ENCODE measurements at places on chromosomes 6 and 20.

DNA sequence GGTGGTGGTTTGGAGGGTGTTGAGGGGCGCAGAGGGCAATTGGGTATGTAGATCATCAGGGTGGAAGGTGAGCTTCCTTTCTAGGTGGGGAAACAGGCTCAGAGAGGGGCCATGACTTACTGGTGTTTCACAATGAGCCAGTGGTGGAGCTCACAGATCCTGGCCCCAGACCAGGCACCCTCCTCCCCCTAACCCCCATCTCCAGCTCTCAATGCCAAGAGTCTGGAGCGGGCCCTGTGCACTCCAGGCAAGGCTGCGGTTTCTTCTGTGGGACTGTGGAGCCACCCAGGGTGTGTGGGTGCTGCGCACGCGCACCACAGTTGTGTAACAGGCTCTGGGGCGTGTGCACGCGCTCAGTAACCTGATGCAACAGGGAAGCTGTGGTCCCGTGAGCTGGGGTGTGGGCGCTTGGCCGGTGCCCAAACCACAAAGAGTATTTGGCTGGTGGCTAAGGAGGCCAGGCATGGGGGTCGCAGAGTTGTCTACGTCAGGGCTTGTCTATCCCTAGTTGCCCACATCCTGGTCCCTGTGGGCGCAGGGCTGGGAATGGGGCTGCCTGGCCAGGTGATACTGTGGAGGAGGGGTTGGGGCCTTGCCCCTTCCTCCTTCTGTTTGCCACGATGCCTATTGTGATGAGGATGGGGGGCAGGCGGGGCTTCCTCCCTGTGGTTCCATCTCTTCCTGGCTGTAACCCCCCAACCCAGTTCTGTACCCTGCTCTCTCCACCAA lies 37.5 kb upstream of the MRPS18A start:
- peak; percentile 82 for DNase-seq

GRCh38 chr20:12394786-12395185 lies 477.1 kb downstream of the BTBD3 start:
- no peak for DNase-seq

- no peak for DNase-seq
Observed at GRCh38 chr6:32689531-32690501, 23.4 kb upstream of the HLA-DQB1 start.

GRCh38 chr6:151497905-151498304 lies 4.1 kb downstream of the CCDC170 start:
- no peak for DNase-seq

- DNase-seq, result peak; percentile 36
Observed at GRCh38 chr6:53956068-53956711, 155.1 kb upstream of the MLIP start.

DNA sequence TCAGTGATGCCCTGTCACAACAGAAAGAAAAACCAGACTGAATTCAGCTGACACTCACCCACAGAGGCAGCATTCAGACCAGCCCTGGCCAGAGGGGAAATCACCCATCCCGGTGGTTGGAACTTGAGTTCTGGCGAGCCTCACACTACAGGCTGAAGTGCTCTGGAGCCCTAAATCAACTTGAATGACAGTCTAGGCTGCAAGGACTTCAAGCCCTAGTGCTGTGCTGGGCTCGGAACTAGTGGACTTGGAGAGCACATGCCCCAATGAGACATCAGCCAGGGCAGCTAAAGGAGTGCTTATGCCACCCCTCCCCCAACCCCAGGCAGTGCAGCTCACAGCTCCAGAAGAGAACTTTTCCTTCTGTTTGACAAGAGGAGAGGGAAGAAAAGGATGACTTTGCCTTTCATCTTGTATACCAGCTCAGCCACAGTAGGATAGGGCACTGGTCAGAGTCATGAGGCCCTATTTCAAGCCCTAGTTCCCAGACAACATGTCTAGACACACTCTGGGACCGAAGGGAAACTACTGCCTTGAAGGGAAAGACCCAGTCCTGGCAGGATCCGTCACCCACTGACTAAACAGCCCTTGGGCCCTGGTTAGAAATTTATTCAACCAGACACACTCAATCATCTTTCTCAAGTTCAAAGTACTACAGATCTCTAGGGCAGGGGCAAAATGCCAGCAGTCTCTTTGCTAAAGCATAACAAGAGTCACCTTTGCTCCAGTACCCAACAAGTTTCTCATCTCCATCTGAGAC lies 43.2 kb upstream of the PNRC1 start:
- DNase-seq, result no peak

DNA sequence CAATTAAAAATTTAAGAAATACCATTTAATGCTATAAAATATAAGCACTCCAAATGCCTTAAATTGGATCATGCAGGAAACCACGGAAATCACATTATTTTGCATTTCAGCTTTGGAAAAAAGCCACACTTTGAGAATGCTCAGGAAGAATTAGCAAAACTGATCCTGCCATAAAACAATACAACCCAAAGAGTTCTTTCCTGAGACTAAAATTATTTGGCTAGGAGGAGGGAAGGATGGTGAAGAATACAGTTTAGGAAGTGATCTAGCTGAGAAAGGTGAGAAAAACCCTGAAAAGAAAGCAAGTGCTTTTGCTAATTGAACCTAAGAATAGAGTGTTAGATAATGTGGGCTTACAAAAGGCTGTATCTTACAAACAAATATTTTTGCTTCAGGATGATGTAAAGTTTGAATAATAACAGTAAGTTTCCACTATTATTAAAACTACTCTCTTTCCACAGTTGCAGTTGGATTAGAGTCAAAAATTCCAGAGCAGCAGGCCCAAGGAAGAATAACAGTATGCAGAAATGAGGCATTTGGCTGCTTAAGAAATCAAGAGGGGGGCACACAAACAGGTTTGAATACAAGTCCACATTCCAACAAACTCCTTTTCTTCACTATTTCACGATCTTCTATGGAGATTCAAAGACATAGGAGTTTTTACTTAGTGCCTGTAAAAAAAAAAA lies 565.4 kb downstream of the RFPL4B start:
- no peak for DNase-seq

GRCh38 chr20:9185511-9185910 lies 116.6 kb downstream of the PLCB4 start:
- DNase-seq, result no peak

DNA sequence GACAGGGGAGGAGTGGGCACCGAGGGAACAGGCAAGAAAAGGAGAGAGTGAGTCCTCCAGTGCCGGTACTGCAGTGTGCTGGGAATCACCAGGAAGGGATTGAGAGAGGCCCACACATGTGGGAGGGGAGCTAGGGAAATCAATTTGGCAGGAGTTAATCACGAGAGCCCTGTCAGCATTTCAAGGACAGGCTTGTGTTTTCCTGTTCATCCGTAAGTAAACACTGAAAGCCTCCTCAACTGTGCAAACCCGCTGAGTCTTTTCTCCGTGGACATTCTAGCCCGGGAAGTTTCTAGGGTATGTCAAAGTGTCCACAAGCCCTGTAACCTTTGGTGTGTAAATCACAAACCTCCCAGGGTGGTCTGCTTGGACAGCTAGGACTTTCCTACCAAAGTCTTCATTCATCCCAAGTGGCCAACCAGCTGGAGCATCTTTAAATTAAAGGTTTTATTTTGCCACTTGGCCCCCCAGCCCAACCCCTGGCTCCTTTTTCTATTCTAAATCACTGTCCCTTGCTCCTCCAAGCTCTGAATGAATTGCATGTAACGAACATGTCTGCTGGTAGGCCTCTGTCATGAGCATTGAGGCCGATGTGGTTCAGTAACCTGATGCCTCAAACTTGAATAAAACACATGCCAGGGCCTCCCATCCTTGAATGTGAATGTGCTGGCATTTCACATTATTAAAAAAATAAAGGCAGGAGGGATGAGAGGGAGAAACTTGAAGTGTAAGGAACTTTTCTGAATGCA lies 149.1 kb downstream of the ZNF217 start:
- no peak for DNase-seq

GRCh38 chr6:168156742-168157265 lies 77.8 kb upstream of the FRMD1 start:
- DNase-seq, result no peak

DNA sequence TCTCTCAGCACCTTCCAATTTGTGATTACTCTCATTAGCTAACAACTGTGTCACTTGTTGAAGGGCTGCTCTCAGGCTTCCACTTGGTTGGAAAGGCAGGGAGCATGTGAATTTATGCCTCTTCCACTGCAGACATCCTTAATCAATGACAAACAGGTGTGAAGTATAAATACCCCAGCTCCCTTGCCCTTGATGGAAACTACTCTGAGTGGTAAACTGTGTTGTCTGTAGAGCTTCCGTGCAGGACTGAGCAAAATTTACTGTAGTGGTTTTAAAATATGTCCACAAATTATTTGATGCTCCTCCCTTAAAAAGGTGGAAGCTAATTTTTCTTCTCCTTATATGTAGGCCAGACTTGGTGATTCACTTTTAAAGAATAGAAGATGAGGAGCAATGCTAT lies 253.0 kb upstream of the TBX18 start:
- no peak for DNase-seq

DNA sequence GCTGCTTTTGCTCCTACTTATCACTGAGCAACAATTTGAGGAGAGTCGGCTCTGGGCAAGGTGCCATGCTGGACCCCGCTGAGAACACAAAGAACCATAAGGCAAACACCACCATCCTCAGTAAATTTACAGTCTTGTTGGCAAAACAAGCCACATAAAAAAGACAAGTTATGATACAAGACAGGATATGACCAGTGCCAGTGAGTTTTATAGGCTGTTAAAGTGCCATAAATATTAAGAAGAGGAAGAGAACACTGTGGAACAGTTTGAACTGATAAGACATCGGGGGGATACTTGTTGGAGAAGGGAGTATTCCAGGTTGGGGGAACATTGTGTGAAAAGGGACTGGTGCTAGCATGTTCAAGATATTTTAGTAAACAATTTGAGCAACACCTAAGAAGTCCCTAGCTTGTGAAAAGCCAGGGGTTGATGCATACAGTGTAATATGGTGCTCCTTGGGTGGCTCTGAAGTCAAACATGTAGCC lies 25.3 kb upstream of the RIPOR2 start:
- no peak for DNase-seq

DNA sequence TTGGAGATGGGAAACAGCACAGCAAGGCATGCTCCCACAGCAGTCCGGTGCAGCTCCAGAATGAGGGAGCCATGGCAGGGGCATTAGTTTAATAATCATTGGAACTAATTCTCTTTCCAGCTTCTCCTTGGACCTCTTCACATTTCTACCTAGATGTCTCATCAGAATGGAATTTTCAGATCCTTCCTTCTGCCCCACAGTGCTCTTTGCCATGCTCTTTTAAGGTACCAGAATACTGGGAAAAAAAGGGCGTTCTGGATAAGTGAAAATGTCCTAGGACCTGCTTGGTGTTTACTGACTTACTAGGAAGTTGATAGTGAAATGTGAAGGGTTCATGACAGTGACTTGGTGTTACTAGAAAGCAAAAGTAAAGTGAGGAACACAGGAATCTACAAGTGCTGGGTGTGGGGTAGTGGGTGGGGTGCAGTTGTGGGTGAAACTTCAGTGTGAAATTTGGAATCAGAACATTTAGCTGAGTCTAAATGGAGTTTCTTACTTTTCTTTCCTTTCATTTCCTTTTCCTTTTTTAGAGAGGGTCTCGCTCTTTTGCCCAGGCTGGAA lies 207.1 kb downstream of the ARID1B start:
- DNase-seq, result no peak

DNA sequence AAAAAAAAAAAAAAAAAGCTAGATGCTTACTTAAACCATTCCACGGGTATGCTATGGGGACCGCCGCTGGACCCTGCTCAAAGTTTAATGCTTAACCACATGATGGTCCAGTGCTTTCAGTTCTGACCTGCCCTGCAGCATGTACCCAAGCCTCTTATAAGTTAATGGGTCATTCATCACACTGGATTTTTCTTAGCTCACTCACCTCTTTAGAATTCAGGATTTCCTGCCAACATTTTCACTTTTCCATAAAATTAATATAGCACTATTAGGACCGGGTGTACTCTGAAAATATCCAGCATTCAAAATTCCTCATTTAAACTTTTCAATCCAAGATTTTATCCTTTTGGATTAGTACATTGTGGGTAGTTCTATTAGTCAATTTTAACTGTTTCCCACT lies 140.8 kb downstream of the ALDH8A1 start:
- no peak for DNase-seq

GRCh38 chr6:113607821-113608545 lies 249.2 kb upstream of the MARCKS start:
- DNase-seq, result no peak

DNA sequence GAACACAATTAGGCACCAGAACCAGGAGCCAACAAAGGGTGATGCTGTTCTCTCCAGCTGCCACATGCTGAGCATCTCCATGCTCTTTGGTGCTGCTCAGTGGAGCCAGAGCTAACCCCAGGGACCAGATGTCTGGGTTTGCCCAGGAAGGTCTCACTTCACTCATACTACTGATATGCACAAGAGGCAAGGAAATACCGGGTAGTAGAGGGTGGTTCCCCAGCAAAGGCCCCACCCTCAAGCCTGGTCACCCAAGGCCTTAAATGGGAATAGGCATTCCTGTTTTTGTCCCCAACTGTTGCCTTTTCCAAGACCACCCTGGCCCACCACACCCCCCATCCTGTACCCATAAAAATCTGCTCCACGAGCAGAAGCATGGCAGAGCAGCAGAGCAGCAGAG lies 204.5 kb upstream of the TAB2 start:
- no peak for DNase-seq

GRCh38 chr20:62736407-62737071 lies 27.9 kb downstream of the NTSR1 start:
- no peak for DNase-seq

- no peak for DNase-seq
Observed at GRCh38 chr6:168106633-168107005, 27.6 kb upstream of the FRMD1 start.

GRCh38 chr6:11009353-11009752 lies 34.8 kb downstream of the ELOVL2 start:
- no peak for DNase-seq

GRCh38 chr6:118529756-118530155 lies 18.3 kb upstream of the PLN start:
- no peak for DNase-seq

- no peak for DNase-seq
Observed at GRCh38 chr20:1870792-1871550, 24.2 kb upstream of the SIRPA start.

DNA sequence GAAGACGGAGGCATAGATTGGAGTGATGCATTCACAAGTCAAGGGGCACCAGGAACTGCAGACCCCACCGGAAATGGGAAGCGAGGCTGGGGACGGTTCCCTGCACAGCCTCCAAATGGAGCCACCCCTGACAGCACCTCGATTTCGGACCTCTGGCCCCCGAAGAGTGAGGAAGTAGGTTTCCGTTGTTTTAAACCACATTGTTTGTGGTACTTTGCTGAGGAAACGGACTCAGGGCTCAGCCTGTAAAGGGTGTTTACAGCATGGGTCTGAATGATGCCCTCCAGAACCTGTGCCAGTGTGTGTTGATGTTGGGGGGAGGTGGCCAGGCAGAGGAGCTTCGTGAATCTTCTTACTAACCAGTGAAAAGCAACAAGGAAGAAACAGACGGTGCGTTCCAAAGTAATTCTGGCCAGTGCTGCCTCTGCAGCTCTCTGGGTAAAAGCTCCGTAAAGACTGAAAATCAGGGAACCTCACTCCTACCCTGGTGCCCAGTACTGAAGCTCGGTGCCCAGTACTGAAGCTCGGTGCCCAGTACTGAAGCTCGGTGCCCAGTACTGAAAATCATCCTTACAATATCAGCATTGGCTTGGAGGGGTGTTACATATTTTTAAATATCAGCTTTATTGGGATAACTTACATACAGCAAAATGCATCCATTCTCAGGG lies 30.1 kb upstream of the CCR6 start:
- DNase-seq, result no peak
